ENCODE measurements at places on chromosomes 13 and 19.

- no peak for DNase-seq
These were observed 286.3 kb downstream of the POU4F1 start for GRCh38 chr13:78317030-78317429.

DNA sequence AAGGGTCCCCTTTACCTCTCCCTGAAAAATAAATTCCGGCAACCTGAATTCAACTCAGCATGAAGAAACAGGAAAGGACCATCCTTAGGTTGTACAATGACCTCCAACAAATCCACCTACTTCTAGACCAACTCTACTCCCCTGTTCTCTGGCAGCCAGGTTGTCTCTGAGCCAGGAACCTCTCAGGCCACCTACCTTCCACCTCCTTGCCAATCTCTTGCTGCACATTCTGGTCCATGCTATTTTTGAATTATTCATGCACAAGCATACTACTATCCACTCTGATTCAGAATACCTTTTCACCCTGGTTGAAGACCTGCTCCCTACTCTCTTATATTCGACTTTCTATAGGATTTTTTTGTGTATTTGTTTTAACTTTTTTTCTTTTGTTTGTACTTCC lies 415.0 kb upstream of the ZNF507 start:
- DNase-seq = no peak

DNA sequence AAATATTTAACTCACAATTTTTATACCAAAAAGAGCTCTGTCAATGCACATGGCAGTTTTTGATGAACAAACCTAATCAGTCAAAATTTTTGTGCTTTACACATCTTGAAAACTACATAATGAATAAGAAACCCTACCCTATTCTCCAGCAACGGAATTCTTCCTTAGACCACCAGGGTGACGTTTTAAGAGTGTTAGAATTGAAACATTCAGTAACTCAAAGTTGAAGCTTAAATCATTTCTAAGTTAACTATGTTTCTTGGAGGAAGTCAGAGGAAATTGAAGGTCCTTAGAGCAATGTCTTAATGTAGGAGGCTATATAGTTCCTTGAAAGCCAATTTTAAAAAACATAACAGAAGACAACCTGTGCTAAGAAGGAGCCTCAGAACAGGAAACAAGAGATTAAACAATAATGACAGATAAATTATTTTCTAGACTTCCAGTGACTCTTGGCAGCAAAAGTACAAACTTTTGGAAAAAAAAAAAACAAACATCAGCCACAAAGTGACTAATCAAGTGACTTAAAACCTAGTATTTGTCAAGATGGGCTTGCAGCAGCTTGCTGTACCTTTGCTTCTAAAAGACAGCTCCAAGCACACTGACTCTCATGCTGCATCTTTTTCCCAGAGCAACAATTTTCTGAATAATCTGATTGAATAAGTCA lies 6.2 kb downstream of the SPRY2 start:
- no peak for DNase-seq

GRCh38 chr13:25836574-25837336 lies 215.1 kb downstream of the SHISA2 start:
- no peak for DNase-seq

DNA sequence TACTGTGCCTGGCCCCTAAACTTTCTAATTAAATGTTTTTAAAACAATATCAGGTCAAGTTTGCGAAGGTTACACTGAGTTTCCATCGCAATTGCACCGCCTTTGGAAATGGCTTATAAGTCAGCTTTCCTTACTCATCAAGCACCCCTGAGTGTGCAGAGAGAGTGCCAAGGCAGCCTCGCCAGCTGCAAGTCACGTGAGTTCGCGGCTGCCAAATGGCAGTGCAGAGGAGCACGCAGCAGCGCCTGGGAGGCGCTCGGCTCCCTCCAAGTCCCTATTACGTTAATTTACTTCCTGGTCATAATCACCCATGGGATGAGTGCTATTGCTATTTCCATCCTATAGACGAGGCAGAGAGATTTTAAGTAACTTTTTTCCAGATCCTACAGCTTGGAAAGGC lies 319.6 kb downstream of the TEX29 start:
- DNase-seq = no peak
